IPS DF 6.9 (cell line): ENCODE measurements at places on chromosomes 5 and 9.

GRCh38 chr5:82560561-82560960, 282.4 kb upstream of the RPS23 start:
- no peak for DNase-seq

GRCh38 chr5:99019812-99020697, 91.2 kb upstream of the CHD1 start:
- no peak for DNase-seq

DNA sequence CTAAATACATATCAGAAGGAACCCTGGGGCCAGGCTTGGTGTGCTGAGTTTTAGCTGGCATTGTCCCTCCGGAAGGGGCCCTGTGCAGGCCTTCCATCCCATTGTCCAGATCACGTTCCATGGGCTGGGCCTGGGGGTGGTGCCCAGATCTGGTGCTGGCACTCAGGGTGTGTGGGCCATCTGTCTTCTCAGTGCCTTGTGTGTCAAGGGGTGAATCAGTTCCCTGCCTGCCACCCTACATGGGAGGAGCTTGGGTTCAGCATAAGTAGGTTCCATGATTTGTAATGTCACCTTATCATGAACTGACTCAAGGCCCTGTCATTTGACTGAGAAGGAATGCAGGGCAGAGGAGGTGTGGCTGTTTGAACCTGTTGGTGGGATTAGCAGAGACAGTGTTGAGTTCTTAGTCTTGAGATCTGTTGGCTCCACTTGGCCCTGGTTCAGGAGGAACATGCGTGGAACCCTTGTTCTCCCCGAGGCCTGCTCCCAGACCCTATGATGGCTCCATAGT, 176.8 kb downstream of the MACROH2A1 start:
- no peak for DNase-seq

GRCh38 chr5:66724349-66725139, 128.4 kb downstream of the MAST4 start:
- no peak for DNase-seq

- DNase-seq: no peak
Observed at GRCh38 chr5:68924481-68925145, 169.2 kb upstream of the SLC30A5 start.

DNA sequence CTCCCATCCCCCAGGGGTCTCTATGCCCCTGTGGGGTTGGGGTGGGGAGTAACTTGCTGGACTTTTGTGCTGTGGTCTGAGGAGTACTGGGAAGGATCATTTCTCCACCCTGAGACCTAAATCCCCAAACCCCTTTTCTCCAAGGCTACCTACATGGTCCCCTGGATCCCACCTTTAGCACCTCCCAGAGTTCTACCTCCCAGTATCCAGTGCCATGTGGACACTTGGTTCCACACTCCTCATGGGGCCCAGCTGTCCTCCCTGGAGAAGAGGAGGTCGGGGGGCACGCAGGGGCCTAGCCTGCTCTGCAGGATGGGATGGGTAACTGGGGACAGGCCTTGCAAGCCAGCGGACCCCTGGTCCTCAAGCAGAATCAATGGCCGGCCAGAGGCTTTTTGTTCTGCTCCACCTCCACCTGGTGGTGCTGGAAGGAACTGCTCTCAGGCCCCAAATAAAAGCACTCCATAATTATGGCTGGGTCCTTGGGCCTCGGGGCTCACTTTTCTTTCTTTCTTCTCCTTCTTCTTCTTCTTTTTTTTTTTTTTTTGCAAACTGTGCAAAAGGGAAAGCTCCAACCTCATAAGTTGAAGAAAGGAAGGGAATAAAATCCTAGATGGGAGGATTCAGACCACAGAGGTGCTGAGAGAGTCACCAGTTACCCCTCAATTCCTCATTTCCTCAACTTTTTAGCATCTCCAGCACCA, 68.4 kb downstream of the PSD2 start:
- DNase-seq: peak; percentile 43

GRCh38 chr9:80144406-80144805, 572.6 kb downstream of the TLE4 start:
- no peak for DNase-seq

GRCh38 chr5:137438932-137439331, 60.2 kb downstream of the SPOCK1 start:
- DNase-seq: no peak

DNA sequence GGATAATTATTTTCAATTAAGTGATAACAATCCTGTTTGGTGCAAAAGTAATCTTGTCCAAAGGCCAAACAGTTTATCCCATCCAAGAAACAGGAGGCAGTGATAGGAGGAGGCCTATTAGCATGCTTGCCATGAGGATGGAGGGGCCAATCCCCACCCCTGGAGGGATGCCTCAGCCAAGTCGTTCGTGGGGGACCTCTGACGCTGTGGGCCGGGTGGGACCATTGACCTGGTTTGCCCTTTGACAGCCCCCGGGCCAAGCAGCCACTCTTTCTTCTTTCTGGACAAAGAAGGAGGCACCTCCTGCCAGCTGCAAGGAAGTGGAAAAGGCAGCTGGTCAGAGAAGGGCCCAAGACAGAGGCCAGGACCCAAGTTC, 39.5 kb upstream of the GRHPR start:
- no peak for DNase-seq

DNA sequence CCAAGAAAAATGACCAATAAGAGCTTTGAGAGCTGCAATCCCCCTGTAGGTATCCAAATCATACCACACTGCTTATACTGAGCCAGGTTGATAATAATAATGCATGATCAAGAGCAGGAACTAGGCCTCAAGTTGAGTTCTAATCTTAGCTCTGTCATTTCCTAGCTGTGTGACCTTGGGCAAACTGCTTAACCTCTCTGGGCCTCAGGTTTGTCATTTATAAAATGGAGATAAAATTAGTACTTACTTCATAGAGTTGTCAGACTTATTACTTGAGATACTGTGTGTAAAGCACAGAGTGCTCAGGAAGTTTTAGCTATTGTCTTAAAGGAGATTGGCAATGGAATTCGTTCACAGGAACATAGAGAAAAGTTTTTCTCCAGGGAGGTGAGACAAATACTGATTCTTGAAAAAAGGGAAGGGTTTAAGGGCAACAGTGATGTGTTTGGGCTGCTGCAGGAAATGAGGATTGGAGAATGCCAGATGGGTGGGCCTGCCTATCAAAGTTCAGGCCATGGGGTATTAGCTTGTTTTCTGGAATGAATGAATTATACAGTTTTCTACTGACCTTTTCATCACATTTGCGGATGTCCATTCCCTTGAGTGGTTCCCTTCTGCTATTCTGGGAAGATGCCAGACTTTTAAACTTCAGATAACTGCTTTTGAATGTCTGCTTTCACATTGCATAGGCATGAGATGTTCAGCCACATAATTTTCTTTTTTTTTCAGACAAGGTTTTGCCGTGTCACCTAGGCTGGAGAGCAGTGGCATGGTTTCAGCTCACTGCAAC, 10.2 kb upstream of the ATP6V0E1 start:
- no peak for DNase-seq

GRCh38 chr5:37721447-37721871, 118.4 kb downstream of the GDNF start:
- DNase-seq: no peak

DNA sequence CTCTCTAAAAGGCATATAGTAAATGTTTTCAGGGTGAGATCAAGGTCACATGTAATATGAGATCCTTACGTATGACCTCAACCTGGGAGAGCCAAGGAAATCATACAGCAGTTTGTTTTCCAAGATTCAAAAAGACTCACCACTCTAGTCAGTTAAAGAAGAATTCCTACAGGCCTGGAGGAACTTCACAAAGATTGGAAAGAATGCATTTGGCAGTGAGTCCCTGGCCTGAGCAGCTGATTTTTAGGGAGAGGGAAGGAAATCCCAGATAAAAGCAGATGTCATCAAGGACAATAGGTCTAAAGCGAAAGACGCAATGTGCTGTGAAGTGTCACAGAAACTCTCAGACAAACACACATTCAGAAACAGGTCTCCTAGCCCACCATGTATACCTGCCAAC, 424.0 kb upstream of the ZNF462 start:
- no peak for DNase-seq

- DNase-seq: no peak
Observed at GRCh38 chr5:43533646-43534045, 18.7 kb upstream of the C5orf34 start.

DNA sequence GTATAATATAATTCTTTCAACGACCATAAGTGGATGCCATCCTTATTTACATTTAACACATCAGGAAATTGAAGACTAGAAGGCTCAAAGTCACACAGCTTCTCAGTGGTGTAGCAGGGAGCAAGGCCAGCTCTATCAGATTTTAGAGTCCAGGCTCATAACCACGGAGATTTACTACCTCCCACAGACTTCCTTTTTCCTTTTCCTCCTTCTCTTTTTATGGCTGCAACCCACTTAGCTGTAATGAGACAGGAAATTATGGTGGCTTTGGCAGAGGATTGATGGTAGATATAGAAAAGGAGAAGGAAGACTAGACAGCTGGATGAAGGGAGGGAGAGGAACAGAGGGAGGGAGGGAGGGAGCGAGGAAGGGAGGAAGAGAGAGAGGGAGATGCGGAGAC, 47.4 kb downstream of the SPEF2 start:
- no peak for DNase-seq

DNA sequence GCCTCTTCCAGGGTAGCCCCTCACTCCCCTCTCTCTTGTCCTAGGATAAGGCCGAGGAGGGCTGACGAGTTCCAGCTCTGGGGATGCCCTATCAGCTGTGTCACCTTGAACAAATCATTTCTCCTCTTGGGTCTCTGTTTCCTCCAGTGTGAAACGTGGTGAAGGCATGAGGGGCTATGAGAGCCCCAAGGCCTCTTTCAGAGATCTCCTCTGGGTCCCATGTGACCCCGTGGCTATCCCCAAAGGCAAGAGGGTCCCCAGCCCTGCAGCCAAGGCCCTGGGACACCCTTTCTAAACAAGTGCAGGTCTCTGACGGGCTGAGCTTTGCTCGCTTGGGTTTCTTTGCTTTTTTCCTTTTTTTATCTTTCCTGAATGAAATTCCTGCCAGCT, 25.5 kb upstream of the SPTLC1 start:
- DNase-seq: no peak

- DNase-seq: no peak
Observed at GRCh38 chr5:126066836-126067235, 356.4 kb upstream of the GRAMD2B start.
